A549 (cell line): ENCODE measurements at places on chromosomes 16 and 17. TPM values are rescaled to one million over a fixed set of nuclear protein-coding genes. Genes with fewer than 3 reads are reported as not detected.

PPP1R27 gene
- 0.09 TPM in 1 of 3 replicates, not detected in the others for polyA plus RNA-seq

KRTAP9-4 gene
- polyA plus RNA-seq, result not detected in 3 replicates

DPEP2 gene
- not detected in 3 replicates for polyA plus RNA-seq

ZNF205 gene
- 8.5 to 9.6 TPM (median 9.2 TPM) in 3 replicates for polyA plus RNA-seq

ANKS3 gene
- polyA plus RNA-seq, result 22.4 to 30.6 TPM (median 27.1 TPM) in 3 replicates

EFNB3 gene
- 0.96 to 1.9 TPM (median 1.7 TPM) in 3 replicates for polyA plus RNA-seq

SCN4A gene
- polyA plus RNA-seq, result 0.03 to 0.08 TPM (median 0.03 TPM) in 3 replicates

CRHR1 gene
- polyA plus RNA-seq, result 0.12 TPM in 1 of 3 replicates, not detected in the others

DNA sequence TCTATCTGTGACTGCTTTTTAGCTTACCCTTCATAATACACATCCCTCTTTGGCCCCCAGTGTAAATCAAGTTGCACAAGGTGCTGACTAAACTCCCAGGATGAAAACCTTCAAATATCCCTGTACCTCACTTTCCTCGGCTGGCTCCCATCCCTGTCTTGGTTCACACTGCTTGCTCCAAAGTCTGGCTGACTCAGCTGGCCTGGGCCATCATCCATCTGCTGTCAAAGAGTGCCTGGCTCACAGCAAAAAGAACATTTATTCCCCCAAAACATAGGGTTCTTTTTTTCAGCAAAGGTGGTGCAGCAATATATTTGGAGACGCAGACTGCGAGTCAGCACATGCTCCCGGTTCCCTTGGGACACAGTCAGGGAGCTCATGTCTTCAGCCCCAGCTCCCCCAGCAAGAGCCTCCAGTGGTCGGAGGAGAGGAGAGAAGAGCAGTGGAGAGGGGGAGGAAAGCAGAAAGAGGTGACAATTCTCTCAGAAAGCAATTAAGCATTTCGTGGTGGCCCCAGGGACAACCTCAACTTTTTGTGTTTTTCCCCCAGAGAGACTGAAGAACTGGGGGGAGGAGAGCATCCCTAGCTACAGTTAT is 26.1 kb downstream of the GPR142 start:
- no peak for DNase-seq

DNA sequence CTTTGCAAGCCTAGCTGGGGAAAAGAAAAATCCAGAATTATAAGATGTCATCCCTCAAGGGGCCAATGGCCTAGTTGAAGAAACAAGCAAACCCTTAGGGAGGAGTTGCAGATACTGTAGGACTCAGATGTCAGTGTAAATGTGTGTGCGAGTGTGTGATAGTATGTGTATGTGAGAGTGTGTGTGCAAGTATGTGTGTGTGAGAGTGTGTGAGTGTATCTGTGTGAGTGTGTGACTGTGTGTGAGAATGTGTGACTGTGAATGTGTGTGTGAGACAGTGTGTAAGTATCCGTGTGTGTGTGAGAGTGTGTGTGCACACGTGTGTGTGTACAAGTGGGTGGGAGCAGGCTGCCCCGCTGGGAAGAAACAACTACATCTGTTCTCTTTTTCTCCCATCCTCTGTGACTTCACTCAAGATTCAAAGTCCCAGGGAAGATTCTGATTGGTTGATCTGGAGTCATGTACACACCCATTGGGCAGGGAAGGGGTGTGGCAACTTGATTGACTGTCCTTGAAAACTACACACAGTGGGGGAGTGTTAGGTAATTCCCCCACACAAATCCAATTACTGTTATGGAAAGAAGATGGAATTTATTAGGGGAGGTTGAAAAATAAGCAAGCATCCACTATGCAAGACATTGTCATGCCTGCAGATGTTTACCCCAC is 40.7 kb downstream of the IRX3 start:
- DNase-seq, result no peak

- peak; percentile 62 for DNase-seq
Observed at GRCh38 chr16:53892155-53892554, 188.2 kb downstream of the FTO start.

GRCh38 chr17:13594762-13595598 is 6.7 kb downstream of the HS3ST3A1 start:
- DNase-seq, result peak; percentile 67

DNA sequence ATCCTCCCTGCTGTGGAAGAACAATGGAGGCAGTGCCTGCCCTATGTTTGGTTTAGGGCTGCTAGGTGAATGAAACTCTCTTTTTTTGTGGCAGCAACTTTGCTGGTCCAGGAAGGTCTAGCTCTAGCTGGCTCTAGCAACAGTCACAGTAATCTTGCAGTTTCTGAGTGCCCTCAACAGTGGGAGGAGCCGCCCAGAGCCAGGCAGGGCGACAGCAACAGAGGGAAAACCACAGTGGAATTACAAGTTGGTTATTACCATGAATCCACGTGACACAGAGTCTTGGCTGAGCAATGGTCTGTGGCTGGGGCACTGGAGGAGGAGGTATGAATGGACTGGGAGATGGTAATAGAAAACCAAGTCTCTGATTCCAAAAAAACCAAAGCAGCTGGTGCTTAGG is 10.3 kb downstream of the HSPB9 start:
- no peak for DNase-seq

GRCh38 chr17:5373112-5373511 is 46.4 kb downstream of the NUP88 start:
- DNase-seq, result no peak

DNA sequence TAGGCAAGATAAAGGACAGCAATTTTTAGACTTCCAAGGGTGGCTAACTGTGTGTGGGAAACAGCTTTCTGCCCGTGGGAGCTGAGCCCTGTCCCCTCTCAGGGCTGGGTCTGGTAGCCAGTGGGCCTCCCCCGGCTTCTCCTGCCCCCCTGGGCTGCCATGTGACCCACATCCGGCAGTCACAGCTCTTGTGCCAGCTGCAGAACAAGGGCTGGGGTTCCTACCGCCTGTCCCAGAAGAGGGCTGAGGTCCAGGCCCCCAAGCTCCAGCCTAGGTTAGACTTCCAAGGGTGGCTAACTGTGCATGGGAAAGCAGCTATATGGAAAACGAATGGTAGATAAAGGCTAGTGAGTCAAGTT is 6.1 kb downstream of the GAST start:
- no peak for DNase-seq

- DNase-seq, result no peak
Observed at GRCh38 chr17:10435096-10435495, 13.3 kb upstream of the MYH8 start.

DNA sequence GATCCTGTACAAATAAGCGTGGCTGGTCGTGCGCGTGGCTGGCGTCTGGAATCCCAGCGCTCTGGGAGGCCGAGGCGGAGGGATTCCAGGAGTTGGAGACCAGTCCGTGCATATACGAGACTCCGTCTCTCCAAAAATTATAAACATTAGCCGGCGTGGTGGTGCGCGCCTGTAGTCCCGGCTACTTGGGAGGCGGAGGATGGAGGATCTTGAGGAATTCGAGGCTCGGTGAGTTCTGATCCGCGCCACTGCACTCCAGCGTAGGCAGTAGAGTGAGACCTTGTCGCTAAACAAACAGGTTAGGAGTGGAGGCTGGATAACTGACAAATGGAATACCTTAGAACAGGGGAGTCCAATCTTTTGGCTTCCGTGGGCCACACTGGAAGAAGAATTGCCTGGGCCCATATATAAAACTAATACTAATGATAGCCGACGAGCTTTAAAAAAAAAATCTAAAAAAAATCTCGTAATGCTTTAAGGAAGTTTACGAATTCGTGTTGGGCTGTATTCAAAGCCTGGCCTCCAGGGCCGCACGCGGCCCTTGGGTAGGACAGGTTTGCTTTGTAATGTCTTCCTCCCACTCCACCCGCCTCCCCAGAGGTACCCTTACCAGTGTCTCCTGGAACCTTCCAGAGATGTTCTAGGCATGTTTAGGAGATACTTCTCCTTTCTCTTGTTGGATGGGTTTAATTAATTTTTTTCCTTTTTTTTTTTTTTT is 909 bp upstream of the RSL1D1 start:
- no peak for DNase-seq

DNA sequence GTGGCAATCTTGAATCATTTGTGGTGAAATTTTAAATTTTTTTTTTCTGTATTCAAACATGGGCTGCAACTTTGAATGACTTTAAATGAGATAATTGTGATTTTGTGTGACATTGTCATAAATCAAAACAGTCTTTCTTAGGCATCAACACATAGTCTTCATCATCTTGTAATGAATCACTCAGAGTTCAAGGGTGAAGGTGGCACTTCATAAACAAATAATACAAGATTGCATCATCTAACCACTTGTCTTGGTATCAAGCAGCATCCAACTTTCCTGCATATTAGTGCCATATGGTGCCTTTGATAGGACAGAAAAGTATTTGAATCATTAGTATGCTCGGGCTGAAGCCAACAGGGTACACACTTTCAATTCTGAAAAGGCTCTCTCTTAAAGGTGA is 392.4 kb upstream of the GOT2 start:
- DNase-seq, result peak; percentile 12

DNA sequence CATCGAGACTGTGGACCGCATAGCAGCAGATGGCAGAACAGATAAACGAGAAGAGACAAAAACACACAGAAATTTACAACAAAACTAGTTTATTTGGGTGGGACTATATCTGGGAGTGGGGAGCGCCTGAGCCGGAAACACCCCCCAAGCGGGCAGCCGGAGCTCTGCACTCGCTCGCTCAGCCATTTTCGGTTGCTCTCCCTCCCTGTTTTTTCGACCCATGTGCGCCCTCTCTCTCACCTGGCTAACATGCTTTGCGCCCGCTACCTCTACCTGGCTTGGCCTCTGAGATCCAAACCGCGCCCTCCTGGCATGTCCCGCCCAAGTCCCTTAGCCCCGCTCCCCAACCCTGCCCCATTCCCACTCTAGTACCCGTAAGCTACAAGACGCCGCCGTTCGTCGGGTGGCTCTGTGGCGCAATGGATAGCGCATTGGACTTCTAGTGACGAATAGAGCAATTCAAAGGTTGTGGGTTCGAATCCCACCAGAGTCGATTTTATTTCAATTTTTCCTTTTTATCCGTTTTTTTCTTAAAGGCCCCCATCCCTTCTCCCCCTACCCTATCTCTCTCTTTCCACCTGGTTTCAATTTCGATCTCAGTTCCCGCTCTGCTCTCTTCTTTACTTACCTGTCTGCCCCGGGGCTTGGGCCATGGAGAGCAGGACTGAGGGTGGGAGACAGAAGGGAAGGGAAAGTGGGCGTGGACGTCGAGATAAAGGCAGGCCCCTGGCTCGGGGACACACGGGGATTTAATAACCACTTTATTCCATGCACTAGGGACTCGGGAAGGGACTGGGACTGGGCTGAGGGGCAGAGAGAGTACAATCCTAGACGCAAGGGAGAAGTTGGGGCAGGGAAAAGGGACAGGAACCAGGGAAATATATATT is 2.4 kb upstream of the ALOXE3 start:
- DNase-seq, result peak; percentile 93

GRCh38 chr16:8474587-8474986 is 115.7 kb downstream of the TMEM114 start:
- no peak for DNase-seq

GRCh38 chr17:55433629-55434422 is 12.2 kb upstream of the MMD start:
- DNase-seq, result peak; percentile 91

GRCh38 chr17:2138761-2139160 is 83.9 kb downstream of the HIC1 start:
- no peak for DNase-seq

DNA sequence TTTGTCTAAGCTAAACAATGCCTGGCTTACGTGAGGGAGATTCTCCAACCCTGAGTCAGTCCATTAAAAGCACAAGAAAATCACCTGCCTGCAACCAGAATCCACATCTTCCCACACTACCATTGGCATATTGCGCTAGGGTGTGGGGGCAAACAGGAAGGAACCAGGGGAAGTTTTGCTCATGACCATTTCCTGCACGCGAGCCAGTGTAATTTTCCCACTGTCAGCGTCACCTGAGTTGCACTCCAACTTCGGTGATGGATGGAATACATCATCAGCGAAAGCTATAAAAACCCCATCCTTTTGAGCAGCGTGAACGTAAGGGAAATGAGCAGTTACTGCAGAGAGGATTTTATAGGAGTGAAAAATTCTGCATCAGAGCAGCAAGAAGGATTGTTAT is 167.9 kb upstream of the NOL11 start:
- no peak for DNase-seq

- DNase-seq, result no peak
Observed at GRCh38 chr17:75476752-75477489, 20.5 kb downstream of the TMEM94 start.

- DNase-seq, result no peak
Observed at GRCh38 chr17:72631568-72631948, 460.9 kb downstream of the SLC39A11 start.

GRCh38 chr16:85088570-85089199 is 23.6 kb downstream of the CIBAR2 start:
- no peak for DNase-seq
